ENCODE measurements at places on chromosomes 7 and 10.
A peak's percentile ranks its signal among the peaks of the same experiment; 100 is the strongest.

GRCh38 chr7:116162992-116163391 lies 47.3 kb upstream of the TES start:
- DNase-seq = no peak

DNA sequence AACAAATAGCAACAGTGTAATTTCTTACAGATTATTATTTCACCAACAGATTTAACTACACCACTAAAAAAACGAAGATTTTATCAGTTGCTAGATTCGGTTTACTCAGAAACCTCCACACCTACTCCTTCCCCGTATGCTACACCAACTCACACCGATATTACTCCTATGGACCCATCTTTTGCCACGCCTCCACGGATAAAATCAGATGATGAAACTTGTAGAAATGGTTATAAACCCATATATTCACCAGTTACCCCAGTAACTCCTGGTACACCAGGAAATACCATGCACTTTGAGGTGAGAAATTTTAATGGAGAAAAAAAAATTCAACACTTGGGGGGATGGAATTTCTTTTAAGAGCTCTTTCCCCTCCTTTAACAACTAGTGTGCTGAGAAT lies 92.5 kb downstream of the KMT2E start:
- no peak for DNase-seq

DNA sequence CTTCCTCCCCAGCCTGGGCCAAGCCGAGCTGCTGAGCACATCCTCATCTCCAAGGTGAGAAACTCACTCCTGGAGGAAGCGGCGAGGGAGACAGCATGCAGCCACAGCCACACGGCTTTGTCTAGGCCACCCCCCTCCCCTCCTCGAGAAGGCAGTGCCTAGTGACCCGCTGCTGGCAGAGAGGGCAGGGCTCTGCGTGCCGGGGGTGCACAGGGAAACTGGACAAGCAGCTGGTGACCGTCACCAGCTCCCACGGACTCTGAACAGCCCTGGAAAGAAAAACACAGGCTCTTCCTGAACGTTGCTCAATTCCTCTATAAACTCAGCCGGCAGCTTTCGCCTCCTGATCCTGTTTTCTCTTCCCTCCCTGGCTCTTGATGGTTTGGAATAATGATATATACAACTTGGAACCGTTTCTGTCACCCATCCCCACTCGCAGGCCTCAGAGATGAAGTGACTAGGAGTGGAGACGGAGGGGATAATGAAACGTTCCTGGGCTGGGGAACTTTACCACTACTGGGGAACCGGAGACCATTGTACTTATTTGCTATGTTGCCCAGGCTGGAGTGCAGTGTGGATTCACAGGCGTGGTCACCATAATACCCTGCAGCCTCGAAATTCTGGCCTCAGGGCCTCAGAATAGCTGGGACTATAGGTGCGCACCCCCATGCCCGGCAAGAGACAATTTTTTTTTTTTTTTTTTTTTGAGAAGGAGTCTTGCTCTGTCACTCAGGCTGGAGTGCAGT lies 19.3 kb downstream of the PAPOLB start:
- DNase-seq = no peak

- DNase-seq = no peak
Measured at GRCh38 chr7:99001482-99002147, 123.3 kb downstream of the TRRAP start.

DNA sequence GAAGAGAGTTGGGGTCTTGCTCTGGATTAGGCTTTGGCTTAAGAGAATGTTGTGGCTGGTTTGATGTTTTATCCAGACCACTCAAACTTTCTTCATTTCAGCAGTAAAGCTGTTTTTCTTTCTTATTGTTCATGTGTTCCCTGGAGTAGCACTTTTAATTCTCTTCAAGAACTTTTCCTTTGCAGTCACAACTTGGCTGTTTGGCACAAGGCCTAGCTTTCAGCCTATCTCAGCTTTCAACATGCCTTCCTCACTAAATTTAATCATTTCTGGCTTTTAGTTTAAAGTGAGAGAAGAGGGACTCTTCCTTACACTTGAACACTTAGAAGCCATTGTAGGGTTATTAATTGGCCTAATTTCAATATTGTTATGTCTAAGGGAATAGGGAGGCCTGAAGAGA lies 18.1 kb downstream of the CCDC126 start:
- DNase-seq = no peak

DNA sequence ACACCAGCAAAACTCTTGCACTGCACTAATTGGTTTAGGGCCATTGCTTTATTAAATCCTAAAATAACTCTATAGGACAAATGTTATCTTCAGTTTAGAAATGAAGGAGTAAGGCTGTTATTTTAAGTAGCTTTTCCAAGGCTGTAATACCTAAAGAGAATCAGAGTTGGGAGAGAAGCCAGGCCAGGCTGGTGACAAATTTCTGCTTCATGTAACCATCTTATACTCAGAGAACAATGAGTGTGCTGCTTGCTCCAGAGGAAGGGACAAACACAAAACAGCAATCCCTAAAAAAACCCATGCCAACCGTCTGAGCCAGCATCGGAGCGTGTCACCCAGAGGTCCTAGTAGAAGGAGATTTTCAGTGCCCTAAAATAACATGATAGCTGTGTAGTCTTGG lies 49.7 kb upstream of the TARP start:
- no peak for DNase-seq

GRCh38 chr10:59833810-59834209 lies 72.5 kb downstream of the CCDC6 start:
- no peak for DNase-seq

GRCh38 chr7:70579397-70580097 lies 552.4 kb upstream of the GALNT17 start:
- no peak for DNase-seq

- no peak for DNase-seq
Measured at GRCh38 chr10:119597405-119598186, 832 bp upstream of the TIAL1 start.

GRCh38 chr10:84511106-84511505 lies 182.7 kb downstream of the CCSER2 start:
- DNase-seq = no peak

GRCh38 chr10:86255405-86256251 lies 111.0 kb downstream of the GRID1 start:
- no peak for DNase-seq

DNA sequence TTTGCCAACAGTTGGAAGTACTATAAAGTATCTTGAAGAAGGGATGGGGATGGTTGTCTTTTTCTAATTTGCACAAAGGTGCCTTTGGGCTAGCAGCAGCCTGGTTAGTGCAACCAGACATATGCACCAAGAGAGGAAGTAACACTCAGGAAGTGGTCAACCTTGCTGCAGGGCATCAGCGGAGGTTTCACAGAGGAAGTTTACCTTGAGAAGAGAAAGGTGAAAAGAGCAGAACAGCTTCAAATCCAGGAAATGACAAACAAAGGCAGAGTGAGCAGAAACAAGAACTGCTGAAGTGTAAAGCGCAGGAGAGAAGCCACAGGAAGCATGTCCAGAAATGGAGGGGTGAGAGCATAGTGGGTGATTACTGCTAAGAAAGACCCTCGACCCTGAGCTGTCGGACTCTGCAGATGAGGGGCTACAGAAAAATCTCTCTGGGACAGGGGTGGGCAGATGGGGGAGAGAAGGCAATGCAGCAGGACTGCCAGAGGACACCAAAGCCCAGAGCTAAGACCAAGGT lies 66.9 kb downstream of the STK17A start:
- peak; percentile 45 for DNase-seq

GRCh38 chr7:112136271-112137008 lies 69.8 kb downstream of the DOCK4 start:
- no peak for DNase-seq

- no peak for DNase-seq
Measured at GRCh38 chr10:50596456-50596855, 27.3 kb downstream of the SGMS1 start.

GRCh38 chr7:39952803-39953202 lies 2.7 kb downstream of the CDK13 start:
- DNase-seq = no peak

- no peak for DNase-seq
Measured at GRCh38 chr10:86364491-86365345, 1.9 kb downstream of the GRID1 start.

GRCh38 chr7:107262857-107263256 lies 94.1 kb downstream of the HBP1 start:
- no peak for DNase-seq

- DNase-seq = no peak
Measured at GRCh38 chr10:72257051-72257892, 16.5 kb upstream of the DDIT4 start.

- DNase-seq = no peak
Measured at GRCh38 chr7:47818796-47819606, 129.3 kb downstream of the PKD1L1 start.

DNA sequence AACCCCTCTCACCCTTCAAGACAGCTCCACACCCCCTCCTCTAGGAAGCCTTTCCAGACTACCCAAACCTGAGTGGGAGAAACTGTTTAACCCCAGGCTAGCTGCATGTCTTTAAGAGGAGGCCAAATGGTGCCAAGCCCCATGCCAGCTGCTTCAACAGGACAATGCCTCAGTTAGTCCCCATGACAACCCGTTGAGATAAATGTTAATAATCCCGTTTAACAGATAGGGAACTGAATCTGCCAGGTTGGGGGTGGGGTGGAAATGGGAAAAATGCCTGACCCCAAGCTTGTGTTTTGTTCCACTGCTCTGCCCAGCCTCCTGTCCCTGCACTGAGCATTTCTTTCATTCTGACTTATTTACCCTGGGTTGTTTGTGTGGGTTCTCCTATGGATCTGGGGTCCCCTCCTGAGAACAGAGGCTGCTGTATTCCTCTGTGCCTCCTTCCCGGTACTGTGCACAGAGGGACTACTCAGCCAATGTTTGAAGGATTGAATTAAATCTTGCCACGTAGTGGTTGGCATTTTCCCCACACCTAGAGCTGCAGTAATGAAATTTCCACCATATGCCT lies 452.6 kb upstream of the ZMIZ1 start:
- no peak for DNase-seq

- DNase-seq = no peak
Measured at GRCh38 chr10:35369049-35369611, 32.8 kb downstream of the CCNY start.

DNA sequence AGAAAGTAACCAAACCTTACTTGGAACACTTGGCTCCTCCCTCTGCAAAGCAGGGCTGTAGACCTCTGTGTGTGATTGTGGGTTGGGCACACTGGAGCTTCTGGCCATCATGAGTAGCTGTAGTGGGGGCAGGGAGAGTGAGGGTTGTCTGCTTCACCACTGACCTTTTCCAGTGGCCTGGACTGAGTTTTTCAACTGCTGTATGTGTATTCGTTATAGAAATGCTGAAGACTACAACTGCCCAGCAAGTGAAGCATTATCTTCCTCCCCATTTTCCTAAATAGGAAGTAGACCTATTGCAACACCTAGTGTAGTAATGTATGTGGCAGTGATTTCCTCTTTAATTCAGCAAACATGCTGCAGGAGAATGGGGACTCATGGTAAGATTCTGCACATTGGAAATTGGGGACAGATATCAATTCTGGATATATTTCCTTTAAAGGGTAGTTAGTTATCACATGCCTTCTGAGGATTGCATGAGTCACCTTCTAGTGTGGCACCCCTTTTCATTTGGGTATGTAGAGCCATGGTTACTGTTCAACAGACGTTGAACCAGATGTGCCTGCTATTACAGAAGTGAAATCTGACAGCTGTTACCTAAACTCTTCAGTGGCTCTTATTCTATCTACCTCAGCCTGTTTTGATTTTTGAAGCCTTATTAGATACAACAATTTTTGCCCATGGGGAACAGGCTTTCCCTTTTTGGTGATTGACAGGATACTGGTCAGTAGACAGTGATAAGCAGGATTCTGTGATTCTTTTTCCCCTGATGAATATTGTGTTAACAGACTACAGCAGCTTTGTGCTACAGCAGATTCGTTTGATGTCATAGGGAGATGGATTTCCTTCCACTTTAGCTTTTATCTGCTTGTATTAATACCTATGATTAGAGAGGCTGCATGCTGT lies 130.9 kb downstream of the SND1 start:
- no peak for DNase-seq

GRCh38 chr7:94492601-94493000 lies 17.0 kb upstream of the CASD1 start:
- DNase-seq = no peak

DNA sequence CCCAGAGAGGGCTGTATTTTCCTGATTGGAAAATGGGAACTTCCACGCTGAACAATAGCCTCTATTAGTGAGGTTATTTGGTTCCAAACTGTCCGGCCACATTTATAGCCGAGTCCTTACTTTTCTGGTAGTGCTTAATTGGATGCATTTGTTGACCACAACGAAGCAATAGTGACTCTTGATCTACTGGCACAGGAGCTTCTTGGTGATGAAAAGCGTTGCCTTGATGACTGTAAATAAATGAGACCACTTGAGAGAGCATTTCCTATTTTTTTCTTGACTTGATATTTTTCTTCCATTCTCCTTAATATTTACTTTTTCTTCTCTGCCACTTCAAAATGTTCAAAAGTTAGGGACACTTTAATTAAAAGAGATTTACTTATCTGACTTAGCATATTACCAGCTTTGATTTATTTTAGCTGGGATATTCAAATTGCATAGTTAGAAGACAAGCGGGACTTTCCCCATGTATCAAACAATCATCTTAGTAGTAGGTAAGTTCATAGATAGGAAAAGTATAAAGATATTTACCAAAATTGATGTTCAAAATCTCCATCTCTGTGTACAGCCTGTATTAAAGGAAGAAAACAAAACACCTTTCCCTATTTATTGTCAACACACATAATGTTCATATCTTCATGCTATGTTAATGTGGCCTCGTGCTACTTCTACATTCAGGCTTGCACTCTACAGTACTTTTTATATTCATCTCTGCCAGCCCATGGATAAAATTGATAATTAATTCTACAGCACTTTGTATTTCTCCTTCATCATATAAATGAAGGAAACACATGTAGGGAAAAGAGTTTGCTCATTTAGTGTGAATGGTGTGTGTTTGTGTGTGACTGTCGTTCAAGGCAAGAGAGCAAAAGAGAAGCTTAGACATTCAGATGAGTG lies 5.1 kb upstream of the SP8 start:
- DNase-seq = no peak

- no peak for DNase-seq
Measured at GRCh38 chr7:91959023-91959422, 18.4 kb downstream of the AKAP9 start.

- no peak for DNase-seq
Measured at GRCh38 chr10:13100349-13101294, 659 bp downstream of the OPTN start.

DNA sequence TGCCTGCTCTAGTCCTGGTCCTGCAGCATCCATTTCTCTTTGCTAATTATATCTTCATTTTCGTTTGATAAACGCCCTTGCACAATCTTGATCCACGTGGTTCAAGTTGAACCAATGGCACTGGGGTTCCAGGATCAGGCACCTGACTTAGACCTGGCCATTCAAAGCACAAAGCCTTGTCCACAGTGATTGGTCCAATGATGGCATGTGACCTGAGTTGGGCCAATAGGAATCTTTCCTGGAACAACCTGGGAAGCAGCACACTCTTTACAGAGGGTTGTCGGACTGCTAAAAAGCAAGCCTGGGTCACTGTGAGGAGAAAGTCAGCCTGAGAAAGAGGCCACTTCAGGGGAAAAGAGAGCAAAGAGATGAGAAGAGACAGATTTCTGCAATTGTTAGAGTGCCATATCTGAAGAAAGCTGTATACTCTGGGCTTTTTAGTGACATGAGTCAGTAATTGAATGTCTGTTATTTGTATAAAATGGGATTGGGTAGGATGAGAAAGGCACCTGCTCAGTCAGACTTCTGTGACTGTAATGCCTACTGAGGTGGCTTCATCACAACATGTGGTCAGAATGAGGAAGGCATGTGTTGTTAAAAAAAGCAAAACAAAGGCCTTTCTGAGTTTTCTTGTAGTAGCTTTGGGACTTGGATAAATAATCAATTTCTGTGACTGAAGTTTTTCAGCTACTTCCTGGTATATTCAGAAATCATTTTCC lies 4.4 kb upstream of the STEAP4 start:
- DNase-seq = no peak
